Epithelial cell of proximal tubule (primary cell): ENCODE measurements at places on chromosomes 2 and 18. TPM values are rescaled to one million over a fixed set of nuclear protein-coding genes. Genes with fewer than 3 reads are reported as not detected.

HOXD13 gene
- total RNA-seq, result not detected in 2 replicates

CYP27C1 gene
- 0.52 and 2.1 TPM in 2 replicates for total RNA-seq

DHRS9 gene
- total RNA-seq, result 0.14 and 0.35 TPM in 2 replicates

ALLC gene
- not detected in 2 replicates for total RNA-seq

ING5 gene
- total RNA-seq, result 10.4 and 25.5 TPM in 2 replicates

PARD6G gene
- total RNA-seq, result 3.0 and 3.6 TPM in 2 replicates

C2orf72 gene
- total RNA-seq, result 0.29 and 3.8 TPM in 2 replicates

HNMT gene
- 20.2 and 22.9 TPM in 2 replicates for total RNA-seq

MRPL33 gene
- 222 and 290 TPM in 2 replicates for total RNA-seq

BOLL gene
- not detected in 2 replicates for total RNA-seq

C2orf80 gene
- total RNA-seq, result not detected in 2 replicates

LRRC30 gene
- not detected in 2 replicates for total RNA-seq

PDE11A gene
- 0.87 and 1.2 TPM in 2 replicates for total RNA-seq

MC2R gene
- not detected in 2 replicates for total RNA-seq

RFTN2 gene
- total RNA-seq, result not detected in 2 replicates

HOXD1 gene
- total RNA-seq, result 9.3 and 10.2 TPM in 2 replicates

IHH gene
- total RNA-seq, result 0.29 TPM in 1 of 2 replicates, not detected in the other

SERPINB12 gene
- total RNA-seq, result not detected in 2 replicates

CCDC141 gene
- total RNA-seq, result not detected in 2 replicates

WDSUB1 gene
- total RNA-seq, result 2.2 and 5.4 TPM in 2 replicates

MYO3B gene
- 0.35 and 1.4 TPM in 2 replicates for total RNA-seq

TLX2 gene
- total RNA-seq, result not detected in 2 replicates

ZNF521 gene
- total RNA-seq, result 2.0 and 12.2 TPM in 2 replicates

EMILIN1 gene
- 0.80 and 2.1 TPM in 2 replicates for total RNA-seq

MRO gene
- total RNA-seq, result not detected in 2 replicates

MTIF2 gene
- 22.7 and 27.8 TPM in 2 replicates for total RNA-seq

SAG gene
- not detected in 2 replicates for total RNA-seq

PKDCC gene
- total RNA-seq, result 20.5 and 51.1 TPM in 2 replicates

KCNG3 gene
- total RNA-seq, result not detected in 2 replicates

FBLN7 gene
- 1.6 TPM in 1 of 2 replicates, not detected in the other for total RNA-seq

EGR4 gene
- total RNA-seq, result 0.07 TPM in 1 of 2 replicates, not detected in the other

CREG2 gene
- 3.1 TPM in 1 of 2 replicates, not detected in the other for total RNA-seq

CNGA3 gene
- not detected in 2 replicates for total RNA-seq

AP1S3 gene
- total RNA-seq, result 28.4 and 28.8 TPM in 2 replicates

NEU2 gene
- total RNA-seq, result not detected in 2 replicates

C2orf92 gene
- total RNA-seq, result 1.2 and 1.3 TPM in 2 replicates

GALM gene
- total RNA-seq, result 7.2 and 8.3 TPM in 2 replicates

GYPC gene
- total RNA-seq, result 59.9 and 101 TPM in 2 replicates

PTPRN gene
- total RNA-seq, result 0.75 and 1.0 TPM in 2 replicates

SMCHD1 gene
- 25.9 and 32.8 TPM in 2 replicates for total RNA-seq

PTPN18 gene
- total RNA-seq, result 18.7 and 23.8 TPM in 2 replicates

RAX gene
- total RNA-seq, result not detected in 2 replicates

SPDYA gene
- not detected in 2 replicates for total RNA-seq

CCL20 gene
- 1.0 and 1.2 TPM in 2 replicates for total RNA-seq

NGEF gene
- total RNA-seq, result 4.2 and 8.6 TPM in 2 replicates

ACVR2A gene
- total RNA-seq, result 3.0 and 6.5 TPM in 2 replicates
